Pancreas (tissue), 10 donors: ENCODE measurements at places on chromosomes 6 and 20. TPM values are rescaled to one million over a fixed set of nuclear protein-coding genes. Genes with fewer than 3 reads are reported as not detected.

DNA sequence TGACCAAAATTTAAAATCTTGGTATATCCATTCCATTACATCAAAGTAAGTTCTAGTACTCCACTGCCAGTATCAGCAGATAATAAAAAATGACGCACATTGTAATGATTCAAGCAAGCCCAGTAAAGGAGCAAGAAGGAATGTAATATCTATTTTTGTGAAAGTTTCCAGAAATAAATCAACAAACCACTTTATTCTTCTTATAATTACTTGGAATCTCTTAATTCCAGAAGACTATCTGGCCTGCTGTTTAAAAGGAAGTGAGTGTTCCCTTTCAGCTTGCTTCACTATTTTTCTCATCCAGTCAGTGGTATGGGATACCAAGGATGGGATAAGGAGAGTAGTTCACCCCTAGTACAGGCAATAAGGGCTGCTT lies 42.2 kb upstream of the DSE start:
- no peak overlapping the region for H3K4me3 ChIP-seq
- H3K4me1 ChIP-seq = no peaks in the 10 kb centered on the region

- H3K27me3 ChIP-seq = no peaks in the 10 kb centered on the region
- H3K36me3 ChIP-seq = no peaks in the 10 kb centered on the region
- no peak for DNase-seq
- H3K4me1 ChIP-seq = no peaks in the 10 kb centered on the region
- H3K4me3 ChIP-seq = no peak overlapping the region
Measured at GRCh38 chr6:77474286-77474956, 11.1 kb upstream of the HTR1B start.

DNA sequence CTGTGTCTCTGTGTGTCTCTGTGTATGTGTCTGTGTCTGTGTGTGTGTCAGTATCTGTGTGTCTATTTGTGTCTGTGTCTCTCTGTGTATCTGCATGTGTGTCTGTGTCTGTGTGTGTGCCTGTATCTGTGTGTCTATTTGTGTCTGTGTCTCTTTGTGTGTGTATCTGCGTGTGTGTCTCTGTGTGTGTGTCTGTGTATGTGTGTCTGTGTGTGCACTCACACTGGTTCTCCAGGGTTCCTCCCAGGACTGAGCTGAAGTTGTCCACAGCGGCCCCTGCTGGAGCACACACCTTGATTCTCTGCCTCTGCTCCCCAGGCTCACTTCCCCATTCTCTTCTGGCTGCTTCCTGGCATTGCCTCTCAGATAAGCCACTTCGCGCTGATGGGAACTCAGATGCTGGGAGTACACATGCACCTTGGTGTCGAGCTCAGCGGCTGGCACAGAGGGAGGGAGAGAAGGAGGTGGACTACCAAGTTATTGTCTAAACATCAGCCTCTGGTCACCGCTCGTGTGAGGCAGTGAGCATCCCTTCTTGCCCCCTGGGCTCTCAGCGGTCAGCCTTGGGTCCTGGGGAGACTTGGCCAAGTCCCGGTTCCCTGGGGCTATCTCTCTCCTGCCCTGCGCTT lies 104.9 kb upstream of the NXT1 start:
- no peak overlapping the region for H3K4me3 ChIP-seq
- no peaks in the 10 kb centered on the region for H3K36me3 ChIP-seq
- no peaks in the 10 kb centered on the region for H3K27me3 ChIP-seq
- no peak overlapping the region for H3K27ac ChIP-seq
- DNase-seq = peak; percentile 38

DNA sequence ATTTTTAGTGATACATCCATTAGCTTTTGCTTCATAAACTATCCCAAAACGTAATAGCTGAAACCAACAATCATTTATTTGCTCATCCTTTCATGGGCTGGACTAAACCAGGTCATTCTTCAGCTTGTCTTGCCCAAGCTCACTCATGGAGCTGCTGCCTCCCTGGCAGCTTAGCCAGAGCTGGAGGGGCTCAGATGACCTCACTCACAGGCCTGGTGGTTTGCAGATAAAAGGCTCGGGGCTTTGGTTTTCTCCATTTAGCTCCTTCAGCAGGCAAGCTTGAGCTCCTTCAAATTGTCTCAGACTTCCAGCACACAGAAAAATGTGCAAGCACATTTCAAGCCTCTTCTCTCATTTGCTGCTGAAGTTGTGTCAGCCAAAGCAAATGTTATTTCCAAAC lies 139.1 kb downstream of the BTBD3 start:
- H3K36me3 ChIP-seq = no peaks in the 10 kb centered on the region
- H3K4me3 ChIP-seq = no peak overlapping the region
- no peak for DNase-seq

DNA sequence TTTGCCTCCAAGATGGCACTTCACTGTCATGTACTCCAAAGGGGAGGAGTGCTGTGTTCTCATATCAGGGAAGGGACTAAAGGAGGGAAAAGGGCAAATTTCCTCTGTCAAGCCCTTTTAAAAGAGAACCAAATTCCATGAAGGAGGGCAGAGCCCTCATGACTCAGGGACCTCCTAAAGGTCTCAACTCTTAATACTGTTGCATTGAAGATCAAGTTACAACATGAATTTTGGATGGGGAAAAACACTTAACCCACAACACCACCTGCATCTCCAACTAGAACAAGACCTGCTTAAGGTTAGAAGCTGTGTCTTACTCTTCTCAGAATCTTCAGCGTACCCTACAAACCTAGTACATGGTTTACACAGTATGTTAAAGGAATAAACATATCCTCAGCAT lies 23.7 kb upstream of the FBXO30 start:
- H3K4me3 ChIP-seq = no peak overlapping the region
- H3K36me3 ChIP-seq = no peaks in the 10 kb centered on the region
- H3K27me3 ChIP-seq = no peaks in the 10 kb centered on the region
- H3K27ac ChIP-seq = no peak overlapping the region

GRCh38 chr20:20668639-20669038 lies 43.8 kb downstream of the RALGAPA2 start:
- peaks cover 9% of the 10 kb centered on the region for H3K4me1 ChIP-seq
- H3K27me3 ChIP-seq = no peaks in the 10 kb centered on the region
- DNase-seq = no peak

Gene HLA-DRA
- total RNA-seq = 16.3 TPM

DNA sequence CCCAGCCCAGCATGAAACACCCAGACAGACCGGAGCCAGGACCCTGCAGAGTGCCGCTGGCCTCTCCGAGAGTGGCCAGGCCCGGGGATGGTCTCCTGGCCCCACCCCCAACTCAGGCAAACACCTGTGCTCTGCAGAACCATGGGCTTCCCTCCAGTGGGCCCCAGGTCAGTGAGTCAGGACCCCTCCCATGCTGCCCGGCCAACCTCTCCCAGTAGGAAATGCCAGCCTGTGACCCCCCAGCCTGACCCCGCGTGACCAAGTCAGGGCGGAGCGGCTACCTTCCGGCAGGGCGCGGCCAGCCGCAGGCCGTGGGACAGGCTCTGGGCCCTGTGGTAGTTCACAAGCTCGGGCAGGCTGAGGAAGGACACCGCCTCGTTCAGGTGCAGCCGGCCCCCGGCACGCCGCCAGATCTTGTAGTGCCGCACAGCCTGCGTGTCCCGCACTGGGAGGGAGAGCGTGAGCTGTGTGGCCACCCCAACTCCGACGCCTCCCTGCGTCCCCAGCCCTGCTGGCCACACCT lies 3.2 kb downstream of the PTK6 start:
- peak; percentile 75 for DNase-seq
- H3K36me3 ChIP-seq = no peaks in the 10 kb centered on the region
- peaks cover 8% of the 10 kb centered on the region for H3K4me1 ChIP-seq
- no peak overlapping the region for H3K4me3 ChIP-seq
- H3K27ac ChIP-seq = peak overlapping the region; percentile 30

GRCh38 chr6:121086876-121087275 lies 247.4 kb downstream of the TBC1D32 start:
- H3K4me1 ChIP-seq = no peaks in the 10 kb centered on the region
- no peak overlapping the region for H3K4me3 ChIP-seq
- H3K36me3 ChIP-seq = no peaks in the 10 kb centered on the region
- no peaks in the 10 kb centered on the region for H3K27me3 ChIP-seq
- no peak overlapping the region for H3K27ac ChIP-seq

- no peaks in the 10 kb centered on the region for H3K36me3 ChIP-seq
- H3K4me3 ChIP-seq = no peak overlapping the region
- no peak for DNase-seq
- H3K27ac ChIP-seq = no peak overlapping the region
- H3K27me3 ChIP-seq = no peaks in the 10 kb centered on the region
Measured at GRCh38 chr20:22797103-22797502, 212.7 kb upstream of the FOXA2 start.

GRCh38 chr6:29792123-29793035 lies 35.2 kb upstream of the HLA-G start:
- DNase-seq = peak; percentile 89
- H3K27ac ChIP-seq = peak overlapping the region; percentile 58
- H3K27me3 ChIP-seq = no peaks in the 10 kb centered on the region
- no peaks in the 10 kb centered on the region for H3K4me1 ChIP-seq

Gene SLCO4A1
- total RNA-seq = 5.1 TPM

DNA sequence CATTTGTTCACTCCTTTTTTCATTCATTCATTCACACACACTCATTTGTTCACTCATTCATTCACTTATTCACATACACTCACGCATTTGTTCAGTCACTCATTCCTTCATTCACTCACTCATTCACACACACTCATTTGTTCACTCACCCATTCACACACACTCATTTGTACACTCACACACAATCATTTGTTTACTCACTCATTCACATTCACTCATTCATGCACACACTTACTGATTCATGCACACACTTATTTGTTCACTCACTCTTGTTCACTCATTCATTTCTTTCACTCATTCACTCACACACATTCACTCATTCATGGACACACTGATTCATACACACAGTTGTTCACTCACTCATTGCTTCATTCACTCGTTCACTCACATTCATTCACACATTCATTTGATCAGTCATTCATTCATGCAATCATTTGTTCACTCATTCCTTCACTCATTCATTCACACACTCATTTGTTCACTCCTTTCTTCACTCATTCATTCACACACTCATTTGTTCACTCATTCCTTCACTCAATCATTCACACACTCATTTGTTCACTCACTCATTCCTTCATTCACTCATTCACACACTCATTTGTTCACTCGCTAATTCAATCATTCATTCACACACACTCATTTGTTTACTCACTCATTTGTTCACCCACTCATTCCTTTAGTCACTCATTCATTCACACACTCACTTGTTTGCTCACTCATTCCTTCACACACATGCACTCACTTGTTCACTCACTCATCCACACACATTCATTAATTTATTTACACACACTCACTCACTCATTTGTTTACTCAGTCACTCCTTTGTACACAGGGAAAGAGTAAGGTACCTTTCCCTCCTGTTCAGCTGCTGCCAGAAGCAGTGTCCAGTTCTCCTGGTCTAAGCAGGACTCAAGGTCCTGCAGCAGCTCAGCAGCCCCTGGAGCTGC lies 50.7 kb upstream of the BHLHE23 start:
- no peak overlapping the region for H3K27ac ChIP-seq
- no peaks in the 10 kb centered on the region for H3K36me3 ChIP-seq
- H3K27me3 ChIP-seq = no peaks in the 10 kb centered on the region
- H3K4me3 ChIP-seq = no peak overlapping the region

Gene CLVS2
- 0.06 TPM for total RNA-seq

GRCh38 chr6:42171813-42172581 lies 1.2 kb upstream of the GUCA1A start:
- H3K4me3 ChIP-seq = no peak overlapping the region
- no peaks in the 10 kb centered on the region for H3K36me3 ChIP-seq
- no peaks in the 10 kb centered on the region for H3K4me1 ChIP-seq
- no peak for DNase-seq

Gene EFCAB8
- 0.35 TPM for total RNA-seq

DNA sequence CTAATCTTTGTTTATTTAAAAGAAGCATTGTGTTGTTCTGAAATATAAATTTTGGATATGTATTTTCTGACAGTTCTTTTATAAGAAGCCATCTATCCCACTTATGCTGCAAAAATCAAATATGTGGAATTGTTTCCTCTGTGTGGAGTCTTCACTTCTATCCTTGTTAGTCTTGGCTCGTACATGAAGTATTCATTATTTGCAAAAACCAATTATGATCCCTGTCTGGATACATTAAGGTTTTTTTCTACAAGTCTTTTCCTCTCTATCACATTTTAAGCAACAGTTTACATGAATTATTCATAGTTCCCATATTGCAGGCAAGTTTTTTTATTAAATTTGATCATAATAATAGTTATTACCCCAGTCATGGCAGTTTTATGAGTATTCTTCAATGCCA lies 490.8 kb upstream of the GJE1 start:
- H3K4me3 ChIP-seq = no peak overlapping the region
- no peak overlapping the region for H3K27ac ChIP-seq
- no peaks in the 10 kb centered on the region for H3K36me3 ChIP-seq
- H3K4me1 ChIP-seq = no peaks in the 10 kb centered on the region

DNA sequence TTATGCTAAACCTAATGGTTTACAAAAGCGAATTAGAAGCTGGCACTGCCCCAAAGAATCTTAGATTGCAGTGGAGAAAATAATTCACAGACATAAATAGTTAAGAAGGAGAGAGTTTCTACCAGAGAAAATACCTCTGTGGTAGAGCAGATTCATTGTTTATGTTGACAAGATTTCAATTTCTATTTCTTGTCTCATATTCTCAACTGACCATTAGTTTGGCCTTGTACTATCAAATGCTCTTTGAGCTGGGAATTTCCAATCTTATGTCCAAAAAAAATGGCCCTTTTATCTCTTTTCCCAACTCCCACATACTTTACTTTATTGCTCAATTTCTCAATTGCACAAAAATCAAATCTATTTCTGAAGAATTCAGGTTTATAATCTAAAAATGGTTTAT lies 804.1 kb upstream of the CITED2 start:
- no peak overlapping the region for H3K4me3 ChIP-seq
- no peaks in the 10 kb centered on the region for H3K36me3 ChIP-seq
- no peak for DNase-seq

DNA sequence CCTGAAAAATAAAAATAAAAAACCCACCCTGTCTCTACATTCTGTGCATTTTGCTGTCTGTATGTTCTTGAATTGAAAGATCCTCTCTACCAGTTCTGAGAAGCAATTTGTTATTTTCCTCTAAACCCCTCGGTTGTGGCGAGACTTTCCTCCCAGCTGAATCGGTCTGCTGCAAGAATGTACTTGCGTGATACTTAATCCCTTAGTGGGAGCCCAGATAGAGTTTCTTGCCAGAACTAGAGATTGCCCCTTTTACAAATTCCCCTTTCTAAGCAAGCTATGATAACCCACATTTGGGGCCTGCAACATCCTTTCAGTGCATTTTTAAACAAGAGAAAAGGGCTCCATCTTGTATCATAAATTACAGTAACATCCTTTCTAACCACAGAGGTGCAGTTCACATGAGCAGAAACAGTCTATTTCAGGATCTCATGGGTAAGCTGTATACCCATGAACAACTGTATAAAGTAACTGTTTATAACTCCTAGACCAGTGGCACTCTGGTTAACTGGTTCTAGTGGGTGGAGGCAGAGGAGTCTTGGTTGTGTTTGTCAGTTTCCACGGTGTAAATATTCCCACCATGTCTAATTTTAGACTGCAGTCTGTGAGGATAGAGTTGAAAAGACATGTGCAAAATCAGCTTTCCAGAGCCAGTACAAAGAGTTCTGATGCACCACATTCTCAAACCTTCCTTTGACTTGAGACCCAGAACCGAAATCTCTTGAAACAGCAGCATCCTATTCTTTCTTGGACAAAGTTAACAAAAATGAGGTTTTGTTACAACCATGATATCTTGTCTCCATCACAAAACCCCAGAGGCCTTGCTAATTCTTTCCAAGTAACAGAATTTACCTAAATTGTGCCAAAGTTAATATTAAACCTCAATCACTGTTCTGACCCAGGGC lies 113.1 kb upstream of the ZNF217 start:
- H3K27ac ChIP-seq = no peak overlapping the region
- H3K27me3 ChIP-seq = no peaks in the 10 kb centered on the region
- H3K4me1 ChIP-seq = no peaks in the 10 kb centered on the region
- H3K4me3 ChIP-seq = no peak overlapping the region

Gene PNLDC1
- 1.4 TPM for total RNA-seq
